ENCODE measurements at places on chromosomes 1 and 21.

DNA sequence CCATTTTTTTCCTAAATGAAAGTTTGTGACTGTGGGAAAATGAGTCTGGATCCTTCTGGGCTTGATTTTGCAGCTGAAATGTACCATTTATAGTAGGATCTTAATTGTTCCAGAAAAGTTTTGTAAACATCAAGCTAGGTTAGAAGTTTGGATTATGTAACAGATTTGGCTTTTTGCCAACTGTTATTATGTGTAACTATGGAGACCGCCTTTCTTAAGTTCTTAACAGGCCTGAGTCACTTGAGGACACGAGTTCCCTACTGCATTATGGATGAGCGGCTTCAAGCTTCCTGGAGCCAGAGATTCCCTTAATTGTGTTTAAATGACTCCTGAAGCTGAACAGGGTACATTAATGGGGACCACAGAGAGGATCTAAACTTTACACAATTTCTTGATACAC lies 22.2 kb downstream of the SLC25A33 start:
- DNase-seq: peak; percentile 73

DNA sequence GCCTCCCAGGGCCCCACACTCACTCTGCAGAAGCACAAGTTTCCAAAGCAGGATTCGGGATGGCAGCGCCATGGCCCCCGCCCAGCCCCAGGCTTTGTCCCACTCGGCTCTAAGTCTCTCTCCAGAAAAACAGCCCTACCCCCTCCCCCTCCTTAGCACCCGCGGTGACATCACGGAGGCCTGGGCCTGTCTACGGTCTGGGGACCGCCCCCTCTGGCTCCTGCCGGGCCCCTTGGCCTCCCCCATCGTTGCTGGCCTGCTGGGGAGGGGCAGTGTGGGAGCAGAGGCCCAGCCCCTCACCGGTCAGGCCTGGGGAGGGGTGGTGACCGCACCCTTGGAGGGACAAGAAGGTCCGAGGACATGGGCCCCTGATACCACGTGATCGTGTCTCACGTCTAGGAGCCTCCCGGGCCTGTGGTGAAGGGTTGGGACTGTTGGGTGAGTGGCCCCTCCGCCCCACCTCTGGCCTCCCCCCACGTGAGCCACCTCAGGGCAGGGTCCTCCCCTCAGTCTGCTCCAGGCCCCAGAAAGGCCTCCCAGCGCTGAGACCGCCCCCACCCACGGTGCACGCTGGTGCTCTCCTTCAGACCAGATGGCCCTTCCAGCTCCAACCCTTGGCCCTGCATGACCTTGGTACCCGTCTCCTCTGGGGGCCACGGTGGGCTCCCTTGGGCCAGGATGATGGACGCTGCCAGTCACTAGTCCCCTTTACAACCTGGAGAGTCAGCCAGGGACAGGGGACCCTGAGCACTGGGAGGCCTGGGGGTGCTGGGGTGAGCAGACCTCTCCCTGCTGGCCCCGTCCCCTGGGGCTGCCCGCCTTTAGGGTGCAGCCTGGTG lies at the start of gene MXRA8:
TSS of gene MXRA8 (minus strand) at position 123 of the 839 bp plus-strand sequence. CDS start at position 72, 51 bp downstream.
- DNase-seq: peak; percentile 95

DNA sequence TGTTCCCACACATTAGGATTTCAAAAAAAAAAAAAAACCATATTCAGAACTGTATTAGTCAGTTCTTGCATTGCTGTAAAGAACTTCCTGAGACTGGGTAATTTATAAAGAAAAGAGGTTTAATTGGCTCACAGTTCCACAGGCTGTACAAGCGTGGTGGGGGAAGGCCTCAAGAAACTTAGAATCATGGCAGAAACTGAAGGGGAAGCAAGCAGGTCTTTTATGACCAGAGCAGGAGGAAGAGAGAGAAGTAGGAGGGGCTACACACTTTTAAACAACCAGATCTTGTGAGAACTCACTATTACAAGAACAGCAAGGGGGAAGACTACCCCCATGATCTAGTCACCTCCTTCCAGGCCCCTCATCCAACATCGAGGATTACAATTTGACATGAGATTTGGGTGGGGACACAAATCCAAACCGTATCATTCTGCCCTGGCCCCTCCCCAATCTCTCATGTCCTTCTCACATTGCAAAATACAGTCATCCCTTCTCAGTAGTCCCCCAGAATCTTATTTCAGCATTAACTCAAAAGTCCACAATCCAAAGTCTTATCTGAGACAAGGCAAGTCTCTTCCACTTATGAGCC lies 51.8 kb downstream of the POU2F1 start:
- no peak for DNase-seq

DNA sequence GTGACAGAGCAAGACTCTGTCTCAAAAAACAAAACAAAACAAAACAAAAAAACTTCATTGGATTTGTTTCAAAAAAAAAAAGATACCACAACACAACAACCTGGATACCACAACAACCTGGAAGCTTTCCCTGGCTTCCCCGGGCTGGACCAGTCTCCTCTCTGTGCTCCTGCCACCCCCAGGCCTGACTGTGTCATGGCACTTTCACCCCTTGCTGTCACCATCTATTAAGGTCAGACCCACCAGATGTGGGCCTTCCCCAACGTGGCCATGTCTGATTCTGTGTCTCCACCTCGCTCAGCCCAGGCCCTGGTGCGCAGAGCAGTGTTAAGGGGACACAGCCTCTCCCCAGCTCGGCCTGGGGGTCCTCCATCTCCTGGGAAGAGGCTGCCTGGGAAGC lies 28.3 kb upstream of the ACOT11 start:
- DNase-seq: no peak

DNA sequence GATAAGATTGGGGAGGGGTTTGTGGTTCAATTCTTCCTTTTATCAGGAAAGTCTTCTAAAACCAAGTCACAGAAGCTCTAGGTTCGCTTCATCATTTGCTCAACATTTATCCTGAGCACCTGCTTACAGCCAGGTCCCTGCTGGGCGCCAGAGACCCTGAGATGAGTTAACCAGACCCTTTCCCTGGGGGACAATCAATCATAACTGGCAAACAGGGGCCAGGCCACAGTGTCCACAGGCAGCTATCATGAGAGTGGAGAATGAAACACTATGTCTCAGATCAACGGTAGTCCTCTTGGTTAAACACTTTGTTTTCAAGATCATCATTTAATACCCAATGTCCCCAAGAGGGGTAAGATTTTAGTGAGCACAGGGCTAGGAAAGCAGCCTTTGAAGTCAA lies 146.8 kb downstream of the BEND5 start:
- no peak for DNase-seq

- DNase-seq: peak; percentile 73
These were observed 379 bp downstream of the PPCS start for GRCh38 chr1:42456754-42457089.

DNA sequence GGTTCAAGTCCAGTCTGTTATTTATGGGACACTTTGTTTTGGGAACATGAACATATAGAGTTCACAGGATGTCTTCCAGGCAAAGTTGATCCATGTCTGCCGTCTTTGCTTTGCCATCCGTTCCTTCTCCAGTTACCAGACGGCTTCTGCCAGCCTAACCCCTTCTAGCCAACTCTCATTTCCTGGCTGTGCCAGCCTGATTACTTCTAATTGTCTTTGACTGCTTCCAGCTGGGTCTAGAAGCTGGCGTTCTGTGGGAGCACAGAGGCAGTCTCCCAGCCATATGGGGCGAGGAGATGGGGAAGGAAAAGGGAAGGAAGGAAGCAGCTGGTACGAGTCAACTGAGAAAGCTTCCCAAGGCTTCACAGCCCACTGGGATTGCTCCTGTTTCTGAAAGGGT lies 3.1 kb upstream of the HUNK start:
- no peak for DNase-seq

- no peak for DNase-seq
These were observed 272.9 kb downstream of the KAZN start for GRCh38 chr1:14871218-14871970.

DNA sequence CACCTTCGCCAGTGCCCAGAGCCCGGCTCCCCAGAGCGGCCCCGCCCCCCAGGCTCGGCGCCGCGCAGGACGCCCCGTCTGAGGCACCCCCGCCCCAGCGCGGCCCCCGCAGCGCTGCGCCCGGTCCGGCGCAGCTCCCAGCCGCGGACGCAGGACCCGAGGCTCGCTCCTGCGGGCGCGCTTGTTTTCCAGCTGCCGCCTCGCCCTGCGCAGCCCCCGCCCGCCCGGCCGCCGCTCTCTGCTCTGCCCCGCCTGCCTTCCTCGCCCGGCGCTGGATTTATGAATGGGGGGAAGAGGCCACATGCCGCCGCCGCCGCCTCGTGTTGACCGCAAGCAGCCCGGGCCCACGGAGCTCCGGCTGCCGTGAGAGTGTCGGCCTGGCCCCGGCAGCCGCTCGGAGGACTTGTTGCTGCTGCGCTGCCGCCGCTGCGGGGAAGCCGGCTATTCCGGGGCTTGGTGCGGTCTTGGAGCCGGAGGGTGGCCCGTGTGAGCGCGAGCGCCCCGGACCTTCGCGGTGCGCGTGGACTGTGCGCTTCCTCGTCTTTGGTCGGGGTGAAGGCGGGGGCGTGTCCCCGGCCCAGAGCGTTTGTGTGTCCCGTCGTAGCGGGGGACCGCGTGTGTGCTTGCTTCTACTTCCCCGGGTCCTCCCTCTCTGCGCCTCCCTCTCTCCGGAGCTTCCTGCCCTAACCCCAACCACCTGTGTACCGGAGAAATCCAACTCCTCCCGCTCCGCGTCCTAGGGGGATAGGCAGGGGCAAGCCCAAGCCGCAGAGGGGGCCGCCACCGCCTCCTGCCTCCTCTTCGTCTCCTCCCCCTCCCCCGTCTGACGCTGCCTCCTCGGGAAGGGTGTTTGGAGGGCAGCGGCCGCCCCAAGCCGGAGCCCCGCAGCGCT lies 736 bp downstream of the KCNC4 start:
- peak; percentile 76 for DNase-seq

DNA sequence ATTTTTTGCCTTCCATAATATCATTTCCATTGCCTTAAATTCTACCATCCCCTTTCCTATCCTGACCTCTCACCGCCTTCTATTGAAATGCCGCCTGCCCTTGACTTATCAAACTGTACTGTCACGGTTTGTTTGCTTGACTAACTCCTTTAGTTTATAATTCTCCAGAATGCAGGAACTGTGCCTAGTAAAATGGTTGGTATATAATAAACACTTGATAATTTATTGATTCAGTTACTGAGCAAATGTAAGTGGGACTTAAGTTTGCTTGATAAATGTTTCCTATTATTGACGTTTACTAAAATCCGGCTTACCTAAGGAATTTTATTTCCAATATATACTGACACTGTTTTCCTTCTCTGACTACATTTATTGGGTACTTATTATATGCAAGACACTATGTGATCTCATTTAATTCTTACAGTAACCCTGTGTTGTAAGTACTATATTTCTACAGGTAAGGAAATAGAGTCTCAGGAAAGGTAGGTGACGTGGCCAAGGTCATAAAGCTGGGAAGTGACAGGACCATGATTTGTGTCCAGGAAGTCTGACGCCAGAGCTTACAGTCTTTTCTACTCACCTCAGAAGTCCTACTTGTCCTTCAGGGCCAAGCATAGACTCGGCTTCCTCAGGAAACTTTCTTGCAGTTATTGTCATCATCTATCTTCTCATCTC lies 35.7 kb downstream of the DPT start:
- no peak for DNase-seq

DNA sequence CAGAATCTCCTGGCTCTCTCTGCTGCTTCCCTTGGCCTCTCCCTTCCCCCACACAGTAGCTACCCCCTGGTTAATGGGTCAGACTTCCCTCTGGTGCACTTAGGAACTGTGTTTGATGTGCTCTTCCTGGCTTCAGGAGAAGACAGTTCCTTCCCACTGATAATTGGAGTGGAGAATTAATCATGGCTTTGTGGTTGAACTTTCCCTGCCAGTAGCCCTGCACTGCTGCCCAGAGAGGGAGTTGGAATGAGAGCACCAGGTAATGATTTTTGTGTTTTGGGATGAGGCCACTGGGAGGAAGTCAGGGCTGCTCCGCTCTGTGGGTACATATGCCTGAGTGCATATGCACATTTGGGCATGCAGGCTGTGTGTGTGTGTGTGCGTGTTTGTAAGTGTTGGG lies 39.7 kb upstream of the PADI2 start:
- no peak for DNase-seq

DNA sequence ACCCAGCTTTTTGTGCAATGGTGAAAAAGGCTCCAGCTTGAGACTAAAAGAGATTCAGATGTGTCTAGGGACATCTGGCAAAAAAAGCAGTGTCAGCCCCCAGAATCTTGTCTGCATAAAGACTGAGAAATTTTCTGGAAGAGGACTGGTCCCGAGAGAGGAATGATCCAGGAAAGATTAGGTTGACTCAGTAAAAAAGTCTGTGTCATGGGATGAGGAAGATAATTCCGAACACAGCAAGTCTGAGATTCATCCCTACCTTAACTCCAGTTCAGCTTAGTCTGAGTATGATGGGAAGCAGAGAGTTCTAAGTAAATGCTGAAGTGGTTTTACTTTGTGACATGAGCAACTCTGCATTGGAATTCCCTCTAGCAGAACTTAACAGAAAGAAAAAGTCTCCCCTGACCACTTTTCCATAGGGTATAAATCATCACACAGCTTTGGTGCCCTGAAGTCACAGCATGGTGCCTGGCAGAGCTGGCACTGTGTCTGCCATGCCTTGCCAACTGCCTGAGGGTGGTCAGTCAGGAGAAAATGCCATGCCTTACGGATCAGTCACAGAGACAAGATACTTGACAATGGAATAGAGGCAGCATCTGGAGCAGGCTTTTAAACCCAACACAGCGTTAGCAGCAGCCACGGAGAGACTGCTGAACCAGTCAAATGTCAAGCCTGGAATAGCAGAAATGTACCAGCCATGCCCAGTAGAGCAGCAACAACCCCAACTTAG lies 153.4 kb downstream of the ZC3H11B start:
- no peak for DNase-seq

DNA sequence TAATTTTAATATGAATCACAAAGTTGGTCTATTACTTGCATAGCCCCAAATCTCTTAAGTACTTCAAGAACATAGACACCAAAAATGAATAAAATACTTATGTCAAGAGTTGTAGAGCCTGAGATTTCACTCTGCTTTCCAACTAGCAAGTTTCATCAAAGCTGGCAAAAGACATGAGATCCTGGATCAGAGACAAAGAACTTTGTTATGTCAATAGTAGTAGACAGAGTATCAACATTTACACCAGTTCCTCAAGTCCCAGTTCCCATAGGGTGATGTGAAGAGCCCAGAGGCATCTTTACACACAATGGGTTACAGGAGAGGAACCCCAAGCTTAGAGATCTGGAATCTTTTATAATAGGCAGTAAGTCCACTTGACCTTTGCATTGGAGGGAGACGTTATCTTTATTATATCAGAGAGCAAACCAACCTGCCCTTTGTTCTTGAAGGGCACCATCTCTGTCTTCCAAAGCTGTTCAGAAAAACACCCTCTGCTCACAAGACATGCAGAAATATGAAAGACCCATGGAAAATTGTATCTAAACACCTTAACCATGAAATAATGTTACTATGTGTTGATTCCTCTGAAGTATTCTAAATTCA lies 174.4 kb upstream of the GALNT2 start:
- no peak for DNase-seq

Data from sigmoid colon (tissue), 7 donors.